ENCODE measurements at places on chromosomes 11 and 22. TPM values are rescaled to one million over a fixed set of nuclear protein-coding genes. Genes with fewer than 3 reads are reported as not detected.

DNA sequence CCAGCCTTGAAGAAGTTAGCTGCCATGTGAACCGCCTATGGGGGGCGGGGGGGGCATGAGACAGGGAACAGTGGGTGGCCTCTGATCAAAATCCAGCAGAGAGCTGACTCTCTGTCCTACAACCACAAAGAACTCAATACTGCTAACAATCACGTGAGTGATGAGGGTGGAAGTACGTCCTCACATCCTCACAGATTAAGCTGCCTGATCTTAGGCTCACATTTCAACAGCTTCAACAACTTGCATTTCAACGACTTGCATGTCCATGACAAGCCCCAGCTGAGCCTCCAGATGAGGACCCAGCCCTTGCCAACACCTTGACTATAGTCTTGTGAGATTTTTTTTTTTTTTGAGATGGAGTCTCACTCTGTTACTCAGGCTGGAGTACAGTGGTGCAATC, 51.6 kb downstream of the CLMP start:
- no peak for DNase-seq
- H3K27ac ChIP-seq, result no peak overlapping the region
- H3K4me3 ChIP-seq, result no peak overlapping the region
- no peaks in the 10 kb centered on the region for H3K27me3 ChIP-seq
- peaks cover 28% of the 10 kb centered on the region for H3K4me1 ChIP-seq

Gene TYMP
- 21.8 TPM for total RNA-seq

DNA sequence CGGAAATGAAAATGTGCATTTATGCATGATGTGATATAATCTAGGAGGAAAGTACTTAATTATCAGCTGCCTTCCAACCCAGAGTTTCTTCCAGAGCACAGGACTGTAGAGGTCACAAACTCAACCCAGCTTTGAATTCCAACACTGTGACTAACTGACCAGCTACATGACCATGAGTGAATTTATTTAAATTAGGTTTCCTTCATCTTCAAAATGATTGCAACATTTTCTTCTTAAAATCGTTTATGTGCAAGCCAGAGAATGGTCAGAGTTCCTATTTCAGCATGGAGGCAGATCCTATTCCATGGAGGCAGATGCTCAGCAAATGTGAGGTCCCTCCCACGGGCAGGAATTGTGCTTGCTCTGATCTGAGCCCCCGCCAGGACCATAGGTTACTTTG, 42.4 kb downstream of the OSBP start:
- DNase-seq, result peak; percentile 48
- peaks cover 27% of the 10 kb centered on the region for H3K36me3 ChIP-seq
- H3K4me3 ChIP-seq, result no peak overlapping the region
- H3K27ac ChIP-seq, result no peak overlapping the region
- no peaks in the 10 kb centered on the region for H3K27me3 ChIP-seq

- H3K4me1 ChIP-seq, result peaks cover 26% of the 10 kb centered on the region
- DNase-seq, result peak; percentile 52
- H3K36me3 ChIP-seq, result no peaks in the 10 kb centered on the region
- no peak overlapping the region for H3K4me3 ChIP-seq
Measured at GRCh38 chr11:90844041-90844440, 621.2 kb upstream of the CHORDC1 start.

Gene SPTBN2
- total RNA-seq, result 74.9 TPM

- no peaks in the 10 kb centered on the region for H3K36me3 ChIP-seq
- H3K4me1 ChIP-seq, result no peaks in the 10 kb centered on the region
- no peak for DNase-seq
- H3K27me3 ChIP-seq, result no peaks in the 10 kb centered on the region
- no peak overlapping the region for H3K4me3 ChIP-seq
Measured at GRCh38 chr22:48320683-48321451, 1506.8 kb downstream of the BRD1 start.

Gene CCND1
- 934 TPM for total RNA-seq

GRCh38 chr22:24161485-24161884, 19.8 kb upstream of the SUSD2 start:
- H3K36me3 ChIP-seq, result no peaks in the 10 kb centered on the region
- DNase-seq, result no peak
- H3K27ac ChIP-seq, result no peak overlapping the region
- H3K4me1 ChIP-seq, result peaks cover 6% of the 10 kb centered on the region
- H3K4me3 ChIP-seq, result no peak overlapping the region
- no peaks in the 10 kb centered on the region for H3K27me3 ChIP-seq

DNA sequence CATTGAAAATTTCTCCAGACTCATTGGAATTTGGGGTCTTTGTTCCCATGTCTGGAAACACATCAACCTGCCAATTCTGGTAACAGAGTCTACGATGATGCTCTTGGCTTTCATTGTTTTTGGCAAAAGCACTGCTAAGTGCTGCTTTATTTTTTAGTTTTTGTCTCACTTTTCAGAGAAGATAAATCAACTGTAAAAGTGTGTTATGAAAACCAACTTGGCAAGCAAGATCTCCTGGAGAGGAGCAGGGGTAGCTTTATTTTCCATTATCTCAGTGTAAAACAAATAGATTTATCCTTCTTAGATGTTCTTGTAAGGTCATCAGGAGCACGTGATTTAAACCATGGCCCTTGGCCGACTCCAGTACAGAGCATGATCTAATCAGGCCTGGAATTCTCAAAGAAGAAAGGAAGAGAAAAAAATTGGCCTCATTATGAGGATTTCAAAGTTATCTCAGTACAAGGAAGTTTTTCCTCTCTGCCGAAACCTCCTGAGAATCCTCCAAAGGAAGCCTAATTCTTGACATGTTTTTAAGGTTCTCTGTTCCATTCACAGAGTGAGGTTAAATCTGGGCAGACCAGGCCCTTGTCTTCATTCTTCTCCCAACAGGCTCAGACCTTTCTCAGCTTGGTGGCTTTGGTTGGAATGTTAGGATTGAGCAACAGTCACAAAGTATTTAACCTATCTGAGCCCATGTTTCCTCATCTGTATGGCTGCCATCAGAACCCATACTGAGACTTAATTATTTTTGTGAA, 16.4 kb upstream of the PAMR1 start:
- H3K36me3 ChIP-seq, result no peaks in the 10 kb centered on the region
- H3K27ac ChIP-seq, result no peak overlapping the region
- H3K27me3 ChIP-seq, result no peaks in the 10 kb centered on the region
- H3K4me3 ChIP-seq, result no peak overlapping the region
- no peak for DNase-seq
- no peaks in the 10 kb centered on the region for H3K4me1 ChIP-seq

GRCh38 chr11:45500451-45500850, 165.0 kb downstream of the CHST1 start:
- DNase-seq, result no peak
- H3K4me3 ChIP-seq, result no peak overlapping the region
- 0 out of 2 replicates have a peak, but pooled peaks cover 4% of the 10 kb centered on the region for H3K27me3 ChIP-seq
- H3K27ac ChIP-seq, result no peak overlapping the region

DNA sequence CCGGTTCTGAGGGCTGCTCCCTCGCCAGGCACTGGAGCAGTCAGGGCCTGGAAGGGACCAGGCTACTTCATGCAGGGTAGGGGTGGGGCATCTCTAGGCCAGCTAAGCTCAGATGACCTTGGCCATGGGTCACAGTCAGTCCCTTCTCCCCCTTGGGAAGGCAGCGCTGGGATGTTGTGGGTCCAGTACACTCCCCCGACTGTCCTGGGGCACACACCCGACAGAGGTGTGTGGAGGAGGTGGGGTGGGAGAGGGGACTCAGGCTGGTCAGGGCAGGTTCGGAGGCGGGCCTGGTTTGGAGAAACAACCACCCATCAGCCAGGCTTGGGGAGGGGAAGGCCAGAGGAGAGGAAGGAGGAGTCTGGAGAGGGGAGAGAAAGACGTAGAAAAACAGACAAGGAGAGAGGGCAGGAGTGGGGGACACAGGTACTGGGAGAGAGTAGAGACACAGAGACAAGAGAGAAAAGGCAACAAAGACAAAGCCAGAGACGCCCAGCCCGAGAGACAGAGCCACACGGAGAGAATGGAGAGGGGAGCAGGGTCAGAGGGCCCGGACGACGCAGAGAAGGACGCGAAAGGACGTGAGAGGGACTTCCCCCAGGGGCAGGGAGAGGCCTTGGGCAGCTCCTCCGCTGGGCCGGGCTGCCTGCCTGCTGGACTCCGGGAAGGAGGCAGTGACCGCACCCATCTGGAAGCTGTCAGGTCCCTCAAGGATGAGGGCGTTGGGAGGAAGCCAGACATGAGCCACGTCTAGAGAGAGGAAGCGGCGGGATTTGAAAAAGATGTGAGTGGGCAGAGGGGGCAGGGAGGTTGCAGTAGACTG, 30.6 kb upstream of the TSKU start:
- no peaks in the 10 kb centered on the region for H3K4me1 ChIP-seq
- no peak overlapping the region for H3K27ac ChIP-seq
- no peak for DNase-seq

DNA sequence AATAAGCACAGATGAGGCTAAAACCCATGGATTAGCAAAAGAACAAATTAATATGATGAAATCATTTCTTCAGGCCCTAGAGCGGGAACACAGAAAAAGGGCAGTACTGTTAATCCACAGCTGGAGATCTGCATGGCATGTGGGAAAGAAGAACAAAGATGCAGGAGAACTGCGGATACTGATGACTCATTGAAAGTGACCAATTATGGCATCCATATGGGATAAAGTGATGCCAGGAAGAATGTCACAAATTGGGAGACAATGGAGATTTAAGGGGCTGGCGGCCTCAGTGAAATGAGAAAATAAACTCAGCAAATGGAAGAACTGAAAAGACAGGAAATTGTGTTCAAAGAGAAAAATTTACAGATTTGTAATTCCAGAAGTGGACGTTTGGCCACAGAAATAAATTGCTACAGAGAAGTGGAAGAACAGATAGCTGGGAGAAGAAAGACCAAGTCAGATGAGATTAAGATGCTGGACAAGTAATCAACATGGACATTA, 39.4 kb downstream of the SIK3 start:
- H3K27me3 ChIP-seq, result no peaks in the 10 kb centered on the region
- H3K36me3 ChIP-seq, result no peaks in the 10 kb centered on the region
- no peak overlapping the region for H3K4me3 ChIP-seq
- H3K4me1 ChIP-seq, result no peaks in the 10 kb centered on the region
- no peak for DNase-seq

DNA sequence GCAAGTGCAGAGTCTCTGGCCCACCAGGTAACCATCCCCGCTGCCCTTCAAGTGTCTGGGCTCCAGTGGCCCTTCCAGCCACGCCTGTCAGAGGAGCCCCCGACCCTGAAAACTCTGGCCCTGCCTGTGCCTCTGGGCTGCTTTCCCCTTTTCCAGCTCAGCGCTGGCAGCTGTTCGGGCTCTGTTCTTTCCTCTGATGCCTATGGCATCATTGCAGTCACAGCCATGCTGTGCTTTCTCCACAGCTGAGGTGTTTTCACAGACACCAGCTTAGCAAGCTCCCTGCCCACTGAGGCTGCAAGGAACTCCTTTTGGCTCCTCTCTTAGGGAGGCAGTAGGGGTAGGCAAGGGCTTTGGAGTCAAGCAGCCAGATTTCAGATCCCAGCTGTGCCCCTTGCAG, 21.2 kb downstream of the P2RX3 start:
- H3K27me3 ChIP-seq, result 0 out of 2 replicates have a peak, but pooled peaks cover 13% of the 10 kb centered on the region
- H3K27ac ChIP-seq, result no peak overlapping the region
- no peak for DNase-seq
- no peaks in the 10 kb centered on the region for H3K36me3 ChIP-seq
- H3K4me1 ChIP-seq, result no peaks in the 10 kb centered on the region

- H3K27ac ChIP-seq, result no peak overlapping the region
- no peak overlapping the region for H3K4me3 ChIP-seq
- H3K36me3 ChIP-seq, result no peaks in the 10 kb centered on the region
- no peaks in the 10 kb centered on the region for H3K4me1 ChIP-seq
Measured at GRCh38 chr11:73461964-73462363, 85.8 kb downstream of the RELT start.
